ENCODE measurements at places on chromosomes 6 and 20. TPM values are rescaled to one million over a fixed set of nuclear protein-coding genes. Genes with fewer than 3 reads are reported as not detected.

The TCP11 gene
- not detected for total RNA-seq

The PDE10A gene
- total RNA-seq: 1.9 TPM

The DEFB112 gene
- not detected for total RNA-seq

GRCh38 chr6:158206740-158207421 is 38.7 kb downstream of the GTF2H5 start:
- H3K27me3 ChIP-seq: peaks cover 6% of the 10 kb centered on the region
- no peak for DNase-seq
- no peak overlapping the region for H3K27ac ChIP-seq
- no peaks in the 10 kb centered on the region for H3K36me3 ChIP-seq
- H3K4me1 ChIP-seq: no peaks in the 10 kb centered on the region
- H3K4me3 ChIP-seq: no peak overlapping the region

- H3K27me3 ChIP-seq: peaks cover 28% of the 10 kb centered on the region
- no peaks in the 10 kb centered on the region for H3K36me3 ChIP-seq
- no peaks in the 10 kb centered on the region for H3K4me1 ChIP-seq
These were observed 16.5 kb downstream of the MDFI start for GRCh38 chr6:41654698-41655151.

DNA sequence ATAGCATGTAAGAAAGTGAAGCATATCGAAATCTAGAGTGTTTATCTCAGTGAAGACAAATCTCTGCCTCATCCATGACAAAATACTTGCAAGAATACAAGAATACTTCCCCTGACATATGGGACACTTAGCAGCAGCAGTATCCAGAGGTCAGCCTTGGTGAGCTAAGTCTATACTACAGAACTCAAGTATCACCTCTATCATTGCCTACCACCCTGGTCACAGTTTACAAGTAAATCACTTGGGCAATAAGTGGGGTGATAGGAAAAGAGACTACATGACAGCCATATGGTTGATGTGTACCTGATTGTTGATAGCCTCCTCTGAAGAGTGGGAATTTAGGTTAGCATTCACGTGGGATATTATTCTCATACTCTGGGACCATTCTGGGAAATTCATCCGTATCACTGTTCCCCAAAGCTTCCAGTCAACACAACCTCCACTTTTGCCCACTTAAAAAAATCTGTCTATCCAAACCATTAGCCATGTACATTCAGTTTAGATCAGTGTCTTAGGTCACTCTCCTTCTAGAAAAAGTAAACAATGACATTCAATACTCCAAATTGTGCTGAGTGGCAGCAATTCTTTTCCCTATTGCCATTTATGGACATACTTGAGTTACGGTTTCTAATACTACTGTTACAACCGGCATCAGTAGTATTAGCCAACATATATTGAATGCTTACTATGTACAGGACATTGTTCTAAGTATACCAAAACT is 118.2 kb upstream of the PRSS16 start:
- no peak overlapping the region for H3K27ac ChIP-seq
- H3K36me3 ChIP-seq: no peaks in the 10 kb centered on the region
- H3K4me3 ChIP-seq: no peak overlapping the region
- DNase-seq: no peak

DNA sequence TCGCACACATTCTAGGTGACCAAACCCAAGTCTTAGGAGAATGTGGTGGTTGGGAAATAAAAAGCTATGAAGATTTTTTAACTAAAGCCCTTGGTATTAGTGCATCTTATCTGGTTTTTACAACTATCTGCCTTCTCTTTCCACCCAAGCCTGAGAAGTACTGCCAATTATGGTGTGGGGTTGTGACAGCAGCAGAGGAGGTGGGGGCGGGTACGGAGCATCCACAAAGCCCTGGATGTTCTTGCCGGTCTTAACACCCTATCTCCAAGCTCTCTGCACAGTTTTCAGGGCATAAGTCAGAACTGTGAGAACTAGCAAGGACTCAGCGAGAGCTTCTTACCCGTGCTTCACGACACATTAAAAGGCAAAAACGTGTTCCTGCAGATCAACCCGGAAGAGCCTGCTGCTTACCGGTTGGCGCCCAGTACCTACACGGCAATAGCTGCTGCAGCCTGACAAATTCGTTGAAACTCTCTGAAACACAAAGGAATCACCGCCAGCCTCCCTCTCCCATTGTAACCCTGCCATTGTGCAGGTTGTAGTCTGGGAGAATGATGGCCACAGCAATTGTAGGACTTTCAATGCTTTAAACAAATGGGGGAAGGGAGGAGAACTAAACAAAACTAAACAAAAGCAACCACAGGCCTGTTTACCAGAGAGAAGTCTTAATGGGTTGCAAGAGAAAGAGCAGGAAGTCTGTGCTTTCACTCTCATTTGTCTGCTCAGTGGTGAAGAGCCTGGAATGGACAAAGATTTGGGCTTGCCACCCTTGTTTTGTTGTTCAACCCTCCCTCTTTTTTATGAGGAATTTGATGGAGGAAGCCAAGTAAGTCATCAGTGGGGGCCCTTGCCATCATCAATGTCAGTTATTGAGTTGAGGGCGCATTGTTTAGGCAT is 461.0 kb upstream of the JARID2 start:
- no peaks in the 10 kb centered on the region for H3K36me3 ChIP-seq
- no peak for DNase-seq
- H3K27me3 ChIP-seq: no peaks in the 10 kb centered on the region
- no peak overlapping the region for H3K4me3 ChIP-seq
- H3K4me1 ChIP-seq: no peaks in the 10 kb centered on the region

- no peaks in the 10 kb centered on the region for H3K36me3 ChIP-seq
- H3K27ac ChIP-seq: no peak overlapping the region
- no peaks in the 10 kb centered on the region for H3K4me1 ChIP-seq
These were observed 57.7 kb upstream of the CD83 start for GRCh38 chr6:14059791-14060436.

GRCh38 chr6:89828988-89829471 is 650 bp upstream of the CASP8AP2 start:
- peak; percentile 22 for DNase-seq
- peak overlapping the region; percentile 97 for H3K27ac ChIP-seq
- no peaks in the 10 kb centered on the region for H3K36me3 ChIP-seq
- H3K4me3 ChIP-seq: peak overlapping the region; percentile 83
- no peaks in the 10 kb centered on the region for H3K27me3 ChIP-seq

DNA sequence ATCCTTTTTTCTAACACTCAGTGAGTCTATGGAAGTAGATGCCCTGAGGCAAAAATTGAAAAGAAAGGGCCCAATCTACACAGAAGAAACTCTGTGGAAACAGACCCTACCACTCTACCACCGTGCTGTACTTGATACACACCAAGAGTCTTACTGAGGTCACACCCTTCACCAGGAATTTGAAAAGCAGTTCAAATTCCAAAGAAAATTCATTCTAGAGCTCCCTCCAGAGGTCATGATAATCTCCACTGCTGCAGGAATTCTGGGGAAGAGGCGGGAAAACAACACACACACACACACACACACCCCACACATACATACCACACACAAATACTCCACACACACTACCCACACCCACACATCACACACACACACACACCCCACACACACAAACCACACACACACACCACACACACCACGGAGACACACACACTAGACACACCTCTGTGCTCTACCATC is 336.8 kb downstream of the HDGFL1 start:
- no peak for DNase-seq
- no peak overlapping the region for H3K4me3 ChIP-seq
- H3K27ac ChIP-seq: no peak overlapping the region
- H3K36me3 ChIP-seq: no peaks in the 10 kb centered on the region
- no peaks in the 10 kb centered on the region for H3K27me3 ChIP-seq

DNA sequence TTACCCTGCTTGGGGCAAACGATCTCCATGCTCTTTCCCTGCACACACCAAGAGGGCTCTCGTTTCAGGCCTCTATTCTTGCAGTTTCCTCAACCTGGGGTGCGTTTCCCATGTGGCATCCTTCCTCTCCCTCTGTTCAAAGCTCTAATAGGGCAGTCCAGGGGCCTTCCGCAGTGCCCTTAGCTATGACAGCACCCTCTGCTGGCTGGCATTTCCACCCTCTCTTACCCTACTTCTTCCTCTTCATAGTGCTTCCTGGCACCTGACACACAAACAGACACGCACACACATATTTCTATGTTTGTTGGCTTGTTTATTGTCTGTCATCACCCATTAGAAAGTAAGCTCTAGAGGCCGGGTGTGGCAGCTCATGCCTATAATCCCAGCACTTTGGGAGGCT is 294.0 kb downstream of the CLIC5 start:
- H3K27ac ChIP-seq: no peak overlapping the region
- H3K36me3 ChIP-seq: no peaks in the 10 kb centered on the region
- no peaks in the 10 kb centered on the region for H3K27me3 ChIP-seq

DNA sequence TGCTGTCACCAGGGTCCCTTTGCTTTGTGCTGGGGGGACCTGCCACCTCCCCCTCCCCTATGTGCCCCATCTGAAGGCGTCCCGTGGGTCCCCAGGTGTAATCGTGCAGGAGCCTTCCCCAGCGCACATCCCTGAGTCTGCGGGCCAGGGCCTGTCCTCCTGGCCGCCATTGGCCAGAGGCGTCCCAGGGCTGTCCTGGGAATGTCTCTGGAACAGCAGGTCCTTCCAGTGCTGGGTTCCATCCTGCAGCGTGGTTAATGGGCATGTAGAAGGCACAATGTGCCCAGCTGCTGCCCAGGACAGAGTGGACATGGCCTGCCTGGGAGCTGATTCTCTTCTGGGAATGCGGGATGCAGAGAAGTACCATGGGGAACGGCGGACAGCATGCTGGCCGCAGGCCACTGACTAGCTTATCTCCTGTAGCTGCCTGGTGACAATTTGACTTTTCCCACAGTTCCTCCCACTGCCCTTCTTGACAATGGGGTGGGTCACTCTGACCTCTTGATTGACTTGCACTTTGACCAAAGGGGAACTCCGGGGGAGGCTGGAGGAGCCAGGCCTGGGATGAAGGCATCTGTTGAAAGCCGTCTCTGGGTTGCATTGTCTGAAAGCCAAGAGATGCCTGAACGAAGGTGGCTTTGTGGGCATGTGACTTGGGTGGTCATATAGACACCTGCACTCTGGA is 64.0 kb downstream of the CTCFL start:
- no peak for DNase-seq
- no peaks in the 10 kb centered on the region for H3K4me1 ChIP-seq
- no peak overlapping the region for H3K4me3 ChIP-seq
- H3K27ac ChIP-seq: no peak overlapping the region

DNA sequence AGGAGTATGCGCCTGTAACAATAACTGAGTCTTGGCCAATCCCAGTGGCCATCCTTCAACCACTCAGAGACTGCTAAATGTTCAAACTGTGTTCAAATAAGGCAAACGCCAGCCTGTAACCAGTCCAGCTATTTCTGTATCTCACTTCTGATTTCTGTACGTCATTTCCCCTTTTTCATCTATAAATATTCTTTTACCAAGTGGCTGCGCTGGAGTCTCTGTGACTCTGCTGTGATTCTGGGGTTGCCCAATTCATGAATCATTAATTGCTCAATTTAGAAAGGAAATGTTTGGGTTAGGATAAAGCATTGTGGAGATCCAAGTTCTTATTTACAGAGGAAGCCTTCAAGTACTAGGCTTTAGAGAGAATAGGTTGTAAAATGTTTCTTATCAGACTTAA is 89.8 kb upstream of the UST start:
- H3K36me3 ChIP-seq: no peaks in the 10 kb centered on the region
- H3K27ac ChIP-seq: no peak overlapping the region
- peak; percentile 10 for DNase-seq
- no peaks in the 10 kb centered on the region for H3K27me3 ChIP-seq

- no peak for DNase-seq
- no peaks in the 10 kb centered on the region for H3K27me3 ChIP-seq
- no peak overlapping the region for H3K4me3 ChIP-seq
These were observed 11.9 kb downstream of the C6orf89 start for GRCh38 chr6:36897609-36898008.

DNA sequence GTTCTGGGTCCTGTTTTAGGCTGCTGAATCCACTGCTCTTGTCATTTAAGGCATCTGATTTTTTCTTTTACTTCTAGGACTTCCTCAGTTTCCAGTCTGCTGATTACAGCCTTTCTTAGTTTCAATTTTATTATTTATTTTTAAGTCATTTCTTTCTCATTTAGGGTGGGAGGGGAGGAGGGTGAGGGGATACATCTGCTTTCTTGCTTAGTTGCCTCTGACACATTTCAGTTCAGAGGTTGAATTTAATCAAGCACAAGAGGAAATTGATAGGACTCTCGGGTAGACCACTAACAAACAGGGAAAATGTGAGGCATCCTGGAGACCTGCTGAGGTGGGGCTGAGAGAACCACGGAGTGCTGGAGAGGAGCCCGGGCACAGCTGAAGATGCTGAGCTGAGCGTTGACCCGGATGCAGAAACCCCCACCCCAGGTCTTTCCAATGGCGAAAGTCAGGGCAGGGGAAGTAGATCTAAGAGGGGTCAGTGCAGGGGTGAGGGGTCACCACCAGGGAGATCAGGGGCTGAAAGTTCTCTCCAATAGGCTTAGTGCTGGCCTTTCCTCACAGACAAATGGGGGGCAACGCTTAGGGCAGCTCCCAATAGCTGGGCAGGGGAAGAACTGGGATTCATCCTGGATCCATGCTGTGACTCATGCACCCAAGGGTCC is 7.6 kb upstream of the TREML2 start:
- no peak overlapping the region for H3K27ac ChIP-seq
- H3K27me3 ChIP-seq: no peaks in the 10 kb centered on the region
- no peak for DNase-seq
- H3K4me3 ChIP-seq: no peak overlapping the region
- H3K4me1 ChIP-seq: no peaks in the 10 kb centered on the region

- no peak overlapping the region for H3K4me3 ChIP-seq
- H3K4me1 ChIP-seq: no peaks in the 10 kb centered on the region
- no peak for DNase-seq
- no peaks in the 10 kb centered on the region for H3K27me3 ChIP-seq
- no peaks in the 10 kb centered on the region for H3K36me3 ChIP-seq
These were observed 132.6 kb upstream of the RAB32 start for GRCh38 chr6:146410851-146411595.

Data from transverse colon (tissue), 4 donors.